ENCODE measurements at places on chromosomes 1 and 21. TPM values are rescaled to one million over a fixed set of nuclear protein-coding genes. Genes with fewer than 3 reads are reported as not detected.
A peak's percentile ranks its signal among the peaks of the same experiment; 100 is the strongest.

Gene TMPRSS3
- total RNA-seq = 15.4 TPM

DNA sequence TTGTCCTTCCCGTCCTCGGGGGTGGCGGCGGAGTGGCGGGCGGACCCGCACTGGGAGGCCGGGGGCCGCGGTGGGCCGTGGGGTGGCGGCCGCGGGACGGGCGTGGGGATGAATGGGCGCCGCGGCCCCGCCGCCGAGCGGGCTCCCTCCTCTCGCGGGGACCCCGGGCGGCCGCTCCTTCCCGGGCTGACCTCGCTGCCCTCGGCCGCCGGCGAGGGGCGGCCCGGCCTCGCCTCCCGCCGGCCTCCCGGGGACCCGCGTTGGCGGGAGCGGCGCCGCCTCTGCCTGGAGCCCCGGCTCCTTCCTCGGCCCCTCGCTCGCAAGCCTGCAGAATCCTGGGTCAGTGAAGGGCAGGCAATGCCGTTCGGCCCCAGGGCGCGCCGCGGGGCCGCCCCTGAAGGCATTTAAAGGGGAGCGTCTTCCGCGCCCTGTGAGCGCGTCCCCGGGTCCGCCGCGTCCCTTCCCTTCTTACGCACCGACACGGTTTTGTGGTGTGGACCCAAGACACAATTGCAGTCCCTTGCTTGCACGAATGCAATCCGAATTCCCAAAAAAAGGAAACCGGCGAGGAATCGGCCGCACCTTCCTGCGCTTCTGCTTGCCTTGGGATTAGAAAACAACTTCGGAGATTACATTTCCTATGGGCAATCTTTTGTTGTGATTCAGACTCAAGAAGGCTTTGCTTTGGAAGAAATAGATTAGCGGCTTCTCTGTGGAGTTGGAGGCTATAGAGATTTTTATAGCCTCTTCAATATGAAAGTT is 776 bp downstream of the ITSN1 start:
- no peaks in the 10 kb centered on the region for H3K27me3 ChIP-seq
- peak overlapping the region; percentile 71 for H3K4me3 ChIP-seq
- peak; percentile 41 for DNase-seq
- H3K27ac ChIP-seq = peak overlapping the region; percentile 79
- H3K4me1 ChIP-seq = peaks cover 2% of the 10 kb centered on the region

- no peaks in the 10 kb centered on the region for H3K36me3 ChIP-seq
- no peak overlapping the region for H3K27ac ChIP-seq
- no peak for DNase-seq
- no peaks in the 10 kb centered on the region for H3K4me1 ChIP-seq
Observed at GRCh38 chr1:209927466-209927865, 10.6 kb upstream of the SYT14 start.

GRCh38 chr1:156509424-156510034 is 9.0 kb upstream of the MEF2D start:
- no peaks in the 10 kb centered on the region for H3K27me3 ChIP-seq
- no peak overlapping the region for H3K27ac ChIP-seq
- H3K4me3 ChIP-seq = no peak overlapping the region
- peaks cover 13% of the 10 kb centered on the region for H3K4me1 ChIP-seq
- DNase-seq = peak; percentile 45

DNA sequence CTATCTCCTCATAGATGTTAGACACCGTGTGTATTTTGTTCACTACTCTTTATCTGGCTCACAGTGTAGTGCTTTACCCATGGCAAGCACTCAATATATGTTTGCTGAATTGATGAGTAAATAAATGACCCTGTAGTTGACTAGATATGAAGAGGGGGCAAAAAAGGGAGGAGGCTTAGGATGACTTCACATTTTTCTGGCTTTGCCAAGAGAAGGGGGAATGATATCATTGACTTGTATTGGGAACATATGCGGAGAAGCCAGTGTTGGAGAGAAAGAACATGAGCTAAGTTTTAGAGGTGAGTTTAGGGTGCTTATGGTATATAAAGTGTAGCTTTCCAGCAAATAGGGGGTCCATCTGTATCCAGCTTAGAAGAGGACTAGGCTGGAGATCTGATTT is 145.5 kb downstream of the TENT5C start:
- H3K4me1 ChIP-seq = peaks cover 2% of the 10 kb centered on the region
- H3K27ac ChIP-seq = no peak overlapping the region
- H3K4me3 ChIP-seq = no peak overlapping the region

Gene TMEM52
- 0.50 TPM for total RNA-seq

Gene SLAMF9
- total RNA-seq = not detected

DNA sequence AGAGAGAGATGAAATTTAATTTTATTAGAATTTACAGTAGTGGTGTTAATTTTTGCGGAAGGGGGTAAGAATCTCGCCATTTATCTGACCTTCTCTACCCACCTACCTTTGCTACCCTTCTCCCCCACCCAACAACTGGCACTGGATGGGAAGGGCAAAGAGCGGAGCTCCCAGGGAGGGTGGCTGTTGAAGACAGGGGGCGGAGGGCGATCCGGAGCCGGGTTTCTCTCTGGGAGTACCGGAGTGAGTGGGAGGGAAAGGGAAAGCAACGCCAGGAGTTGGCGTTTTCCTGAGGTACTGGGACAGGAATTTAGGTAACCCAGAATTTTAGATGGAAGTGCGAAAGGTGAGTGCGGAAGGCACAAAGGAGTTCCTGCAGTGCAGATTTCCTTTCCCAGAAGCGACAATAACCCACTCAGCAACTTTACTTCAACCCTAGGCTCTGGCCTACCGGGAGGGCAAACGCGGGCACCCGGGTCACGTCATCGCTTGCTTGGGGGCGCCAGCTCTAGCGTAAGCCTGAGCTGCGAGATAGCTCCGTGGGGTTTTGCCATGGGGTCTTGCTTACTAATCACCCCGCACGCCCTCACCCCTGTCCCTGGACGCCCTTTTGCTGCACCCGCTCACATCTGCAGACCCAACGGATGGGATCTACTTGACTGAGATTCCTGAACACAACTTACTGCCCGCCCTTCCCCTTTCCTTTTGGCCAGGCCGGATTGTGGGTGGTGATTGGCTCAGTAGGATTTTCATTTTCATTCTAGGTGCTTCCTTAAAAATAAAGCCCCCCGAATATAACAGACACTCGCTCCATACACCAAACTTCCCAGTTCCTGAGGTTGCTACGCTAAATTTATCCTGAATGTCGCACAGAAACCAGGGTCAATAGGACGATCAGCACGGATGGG is 413.0 kb upstream of the ESRRG start:
- H3K36me3 ChIP-seq = no peaks in the 10 kb centered on the region
- peak overlapping the region; percentile 39 for H3K4me3 ChIP-seq

- no peak for DNase-seq
- peaks cover 3% of the 10 kb centered on the region for H3K4me1 ChIP-seq
- H3K36me3 ChIP-seq = no peaks in the 10 kb centered on the region
- no peaks in the 10 kb centered on the region for H3K27me3 ChIP-seq
Observed at GRCh38 chr1:156452907-156453306, 47.7 kb downstream of the MEF2D start.

DNA sequence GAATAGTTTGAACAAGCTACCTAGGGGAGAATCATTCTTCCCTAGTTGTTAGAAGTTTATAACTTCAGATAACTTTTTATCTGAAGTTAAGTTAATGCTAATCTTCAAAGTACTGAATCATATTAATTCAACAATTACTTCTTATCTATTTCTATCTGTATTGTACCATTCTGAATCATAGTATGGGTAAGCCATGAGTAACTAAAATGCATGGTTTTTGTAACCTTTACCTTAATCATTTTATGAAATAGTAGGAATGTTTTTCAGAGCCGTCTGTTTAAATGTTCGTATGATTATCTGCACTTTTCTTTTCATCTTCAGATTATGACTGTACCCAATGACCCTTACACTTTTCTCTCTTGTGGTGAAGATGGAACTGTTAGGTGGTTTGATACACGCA is 50.3 kb upstream of the MPC2 start:
- no peaks in the 10 kb centered on the region for H3K36me3 ChIP-seq
- no peaks in the 10 kb centered on the region for H3K4me1 ChIP-seq
- no peak overlapping the region for H3K27ac ChIP-seq
- H3K27me3 ChIP-seq = no peaks in the 10 kb centered on the region
- no peak overlapping the region for H3K4me3 ChIP-seq
- DNase-seq = no peak

Gene CREG1
- total RNA-seq = 91.2 TPM

Gene MROH9
- not detected for total RNA-seq

- H3K4me1 ChIP-seq = peaks cover 7% of the 10 kb centered on the region
- no peaks in the 10 kb centered on the region for H3K36me3 ChIP-seq
Observed at GRCh38 chr21:33229099-33229783, 497 bp upstream of the IFNAR2 start.

DNA sequence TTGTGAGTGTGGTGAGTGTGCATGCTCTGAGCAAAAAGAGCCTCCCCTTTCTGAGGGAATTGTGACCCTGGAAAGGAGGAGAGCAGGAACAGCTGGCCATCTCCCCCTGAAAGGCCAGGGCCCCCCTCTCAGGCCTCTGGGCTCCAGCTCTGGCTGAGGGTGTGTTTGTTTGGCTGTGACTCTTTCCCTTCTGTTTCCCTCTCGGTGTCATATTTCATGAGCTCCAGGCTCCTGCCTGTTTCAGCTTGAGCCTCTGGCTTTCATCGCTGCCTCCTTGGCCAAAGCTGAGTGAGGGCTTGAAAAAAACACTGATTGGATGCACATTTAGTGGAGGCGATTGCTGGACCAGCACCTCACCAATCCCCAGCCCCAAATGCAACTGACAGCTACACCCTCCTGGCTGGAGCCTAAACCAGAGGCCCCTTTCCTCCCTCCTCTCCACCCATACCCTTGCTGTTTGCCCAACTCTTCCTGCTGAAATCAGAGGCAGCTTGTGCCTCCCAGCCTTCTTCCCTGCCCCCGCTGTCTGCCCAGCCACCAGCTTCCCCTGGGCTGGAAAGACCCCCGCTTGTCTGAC is 64.1 kb downstream of the DDR2 start:
- peak; percentile 86 for DNase-seq
- H3K27me3 ChIP-seq = no peaks in the 10 kb centered on the region
- H3K36me3 ChIP-seq = no peaks in the 10 kb centered on the region
- no peak overlapping the region for H3K27ac ChIP-seq

Gene OR10K1
- not detected for total RNA-seq

DNA sequence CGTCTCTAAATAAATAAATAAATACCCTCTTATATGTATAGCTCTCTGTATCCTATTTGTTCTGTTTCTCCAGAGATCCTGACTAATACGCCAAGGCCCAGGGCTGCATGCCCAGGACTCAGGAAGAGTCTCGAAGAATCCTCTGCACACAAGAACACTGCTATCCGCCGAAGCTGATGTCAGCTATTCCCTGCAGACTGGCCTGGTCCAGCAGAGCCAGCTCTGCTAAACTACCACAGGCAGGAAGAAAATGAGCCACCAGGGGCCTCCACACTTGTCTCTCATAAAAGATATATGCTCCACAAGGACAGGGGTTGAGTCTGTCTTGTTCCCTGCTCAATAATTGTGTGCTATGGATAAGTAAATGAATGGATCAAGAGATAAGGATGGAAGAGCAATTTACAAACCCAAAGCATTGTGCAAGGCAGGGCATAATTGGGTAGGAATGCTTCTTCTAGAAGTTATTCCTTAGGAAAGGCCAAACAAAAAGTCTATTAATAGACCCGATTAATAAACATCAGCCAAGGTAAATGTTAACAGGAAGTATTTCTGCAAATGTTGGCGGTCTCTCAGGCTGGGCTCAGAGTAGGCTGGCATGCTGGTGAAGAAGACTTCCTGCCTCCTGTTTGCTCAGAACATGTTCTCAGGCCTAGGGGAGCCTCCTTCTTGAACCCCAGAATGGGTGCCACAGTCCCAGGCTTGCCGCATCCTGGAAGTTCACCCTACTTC is 26.3 kb upstream of the MAN1C1 start:
- no peaks in the 10 kb centered on the region for H3K36me3 ChIP-seq
- no peaks in the 10 kb centered on the region for H3K27me3 ChIP-seq
- H3K4me1 ChIP-seq = no peaks in the 10 kb centered on the region
- peak overlapping the region; percentile 53 for H3K27ac ChIP-seq

- H3K27me3 ChIP-seq = no peaks in the 10 kb centered on the region
- no peak overlapping the region for H3K27ac ChIP-seq
- no peaks in the 10 kb centered on the region for H3K4me1 ChIP-seq
Observed at GRCh38 chr1:23544444-23545389, 13.7 kb upstream of the E2F2 start.

Gene CYP4A11
- 23.0 TPM for total RNA-seq

- no peaks in the 10 kb centered on the region for H3K4me1 ChIP-seq
- no peak for DNase-seq
- H3K36me3 ChIP-seq = no peaks in the 10 kb centered on the region
- no peak overlapping the region for H3K4me3 ChIP-seq
Observed at GRCh38 chr1:63967901-63968300, 194.1 kb downstream of the ROR1 start.

Gene RNU1-1
- total RNA-seq = 8,605 TPM

Gene NEGR1
- 10.2 TPM for total RNA-seq

GRCh38 chr21:23887725-23888306 is 1719.5 kb downstream of the MRPL39 start:
- H3K27me3 ChIP-seq = no peaks in the 10 kb centered on the region
- H3K4me3 ChIP-seq = no peak overlapping the region
- H3K4me1 ChIP-seq = no peaks in the 10 kb centered on the region
- no peaks in the 10 kb centered on the region for H3K36me3 ChIP-seq

DNA sequence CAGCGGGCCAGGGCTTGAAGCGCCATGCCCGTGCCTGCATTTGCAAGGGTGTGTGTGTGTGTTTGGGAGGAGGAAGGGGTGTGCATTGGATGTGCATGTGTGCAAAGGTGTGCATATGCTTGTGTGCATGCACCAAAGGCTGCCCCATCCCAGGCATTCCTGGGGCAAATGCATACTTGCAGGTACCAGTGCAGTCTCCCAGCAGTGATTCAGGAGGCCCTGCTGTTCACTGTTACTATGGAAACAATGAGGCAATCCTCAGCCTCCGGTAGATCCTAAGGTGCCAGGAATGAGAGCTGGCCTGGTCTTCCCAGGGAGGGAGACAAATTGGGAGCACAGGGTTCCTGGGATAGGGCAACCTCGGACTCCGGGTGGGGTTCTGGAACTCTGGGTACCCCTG is 7.5 kb upstream of the FNDC5 start:
- no peaks in the 10 kb centered on the region for H3K27me3 ChIP-seq
- DNase-seq = no peak
- no peaks in the 10 kb centered on the region for H3K36me3 ChIP-seq
- H3K4me1 ChIP-seq = no peaks in the 10 kb centered on the region
- H3K27ac ChIP-seq = no peak overlapping the region

Gene C2CD2
- 25.6 TPM for total RNA-seq

Data from kidney (tissue), 22 donors.